ENCODE measurements at places on chromosomes 1 and 21.

DNA sequence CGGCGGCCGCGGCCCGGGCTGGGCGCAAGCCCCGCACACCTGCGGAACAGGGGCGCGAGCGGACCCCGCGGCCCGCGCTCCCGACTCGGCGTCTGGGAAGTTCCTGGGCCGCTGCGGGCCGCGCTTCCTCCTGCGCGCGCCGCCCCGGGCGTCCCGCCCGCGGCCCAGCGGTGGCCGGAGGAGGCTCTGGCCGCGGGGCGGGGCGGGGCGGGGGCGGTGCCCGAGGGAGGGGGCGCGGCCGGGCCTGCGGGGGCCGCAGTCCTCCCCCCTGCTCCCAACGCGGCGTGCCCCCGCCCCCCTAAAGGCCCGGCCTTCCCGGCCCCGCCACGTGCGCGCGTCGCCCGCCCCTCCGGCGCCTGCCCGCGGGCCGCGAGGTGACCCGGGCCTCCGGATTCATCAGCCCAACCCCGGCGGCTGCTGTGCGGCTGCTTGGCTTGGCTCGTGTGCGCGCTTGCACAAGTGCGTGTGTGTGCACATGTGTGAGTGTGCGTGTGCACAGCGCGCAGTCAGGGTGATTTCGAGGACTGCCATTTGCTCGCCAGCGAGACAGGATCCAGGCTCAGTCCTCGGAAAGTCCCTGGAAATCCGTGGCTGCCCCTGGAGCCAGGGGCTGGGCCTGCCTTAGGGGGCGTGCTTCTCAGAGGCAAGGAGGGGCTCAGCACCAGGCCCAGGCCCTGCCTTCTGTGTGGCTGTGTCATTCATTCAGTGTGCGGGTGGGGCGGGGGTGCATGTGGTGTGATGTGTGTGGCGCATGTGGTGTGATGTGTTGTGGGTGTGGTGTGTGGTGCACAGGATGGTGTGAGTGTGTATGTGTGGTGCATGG, at the start of gene C2CD2:
Gene C2CD2, minus strand, starts transcription at position 188 of the 823 bp plus-strand sequence. CDS start 370 bp downstream, outside the sequence.
- DNase-seq = no peak

GRCh38 chr1:22101995-22102394, 40.9 kb downstream of the WNT4 start:
- DNase-seq = no peak

GRCh38 chr1:213564215-213564659, 423.5 kb upstream of the PROX1 start:
- DNase-seq = no peak

GRCh38 chr1:230913496-230913895, 45.2 kb upstream of the C1orf198 start:
- DNase-seq = no peak

DNA sequence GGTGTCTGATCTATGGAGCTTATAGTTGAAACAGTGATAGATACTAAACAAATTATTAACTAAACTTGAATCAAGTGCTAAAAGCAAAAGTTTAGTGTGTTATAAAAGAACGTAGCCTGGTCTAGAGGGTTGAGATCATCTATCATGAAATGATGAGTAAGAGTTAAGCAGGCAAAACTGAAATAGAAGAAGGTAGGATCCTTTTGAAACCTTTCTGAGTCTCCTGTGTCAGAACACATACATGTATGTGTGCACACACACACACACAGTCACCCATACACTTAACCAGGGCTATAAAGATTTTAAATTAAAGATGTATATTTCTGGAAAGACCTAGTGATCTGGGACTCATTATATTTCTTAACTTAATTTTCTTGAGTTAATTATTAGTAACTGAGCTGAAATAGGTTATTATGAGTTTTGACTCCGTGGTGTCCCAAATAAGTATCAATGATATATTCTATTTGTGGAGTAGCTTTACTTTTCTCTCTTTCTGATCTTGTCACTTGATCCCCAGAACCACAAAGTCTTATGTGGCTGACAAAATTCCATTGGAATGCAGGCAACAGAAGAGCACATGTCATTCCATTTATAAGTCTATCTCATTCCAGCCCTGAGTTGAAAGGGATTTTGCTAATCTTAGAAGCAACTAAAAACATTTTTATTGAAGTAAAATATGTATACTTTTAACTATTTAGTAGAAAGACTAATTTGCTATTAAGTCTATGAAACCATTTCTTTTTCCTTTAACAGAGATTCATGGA, 70.7 kb downstream of the PRRX1 start:
- no peak for DNase-seq

DNA sequence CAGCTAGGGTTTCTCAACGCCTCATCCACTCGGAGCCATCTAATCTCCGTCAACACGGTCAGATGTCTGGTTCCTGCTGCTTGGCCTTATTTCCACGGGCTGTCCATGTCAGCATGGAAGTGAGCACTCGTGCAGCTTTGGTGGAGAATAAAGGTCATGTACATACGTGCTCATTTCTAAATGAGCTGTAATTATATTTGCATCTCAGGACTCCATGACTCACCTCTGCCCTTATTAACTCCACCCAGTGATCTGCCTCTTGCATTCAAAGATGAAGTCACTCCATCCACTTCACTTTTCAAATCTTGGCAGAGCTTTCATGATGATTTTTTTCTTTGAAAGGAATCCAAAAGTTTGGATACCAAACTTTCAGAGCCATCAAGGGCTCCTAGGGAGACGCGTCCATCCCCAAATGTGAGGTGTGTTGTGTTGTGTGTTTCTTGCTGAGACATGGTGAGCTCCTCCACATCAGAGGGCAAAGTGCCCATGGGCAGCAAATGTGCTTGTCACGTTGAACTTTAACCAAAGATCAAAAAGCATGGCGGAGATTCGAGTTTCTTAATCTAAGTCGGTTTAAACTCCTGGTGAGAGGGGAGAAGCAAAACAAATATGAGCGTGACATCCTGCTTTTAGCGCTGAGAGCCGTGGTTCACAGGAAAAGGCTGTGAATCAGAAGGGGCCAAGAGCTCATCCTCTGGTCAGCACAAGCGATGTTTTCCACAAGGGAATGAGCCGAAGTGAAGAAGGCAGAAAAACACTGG, 68.6 kb upstream of the ERRFI1 start:
- no peak for DNase-seq

- DNase-seq = no peak
These were observed 21.0 kb downstream of the MMEL1 start for GRCh38 chr1:2611621-2612437.

Measured in lower leg skin (tissue), 4 donors.